Neural progenitor cell (in vitro differentiated cells): ENCODE measurements at places on chromosomes 11 and 22. TPM values are rescaled to one million over a fixed set of nuclear protein-coding genes. Genes with fewer than 3 reads are reported as not detected.

Gene BCO2
- 0.87 TPM in 1 of 2 replicates, not detected in the other for total RNA-seq

Gene CYB5R2
- 24.6 and 37.1 TPM in 2 replicates for total RNA-seq

Gene SLC25A17
- total RNA-seq: 27.1 and 31.7 TPM in 2 replicates

Gene BIRC3
- total RNA-seq: 0.09 TPM in 1 of 2 replicates, not detected in the other

DNA sequence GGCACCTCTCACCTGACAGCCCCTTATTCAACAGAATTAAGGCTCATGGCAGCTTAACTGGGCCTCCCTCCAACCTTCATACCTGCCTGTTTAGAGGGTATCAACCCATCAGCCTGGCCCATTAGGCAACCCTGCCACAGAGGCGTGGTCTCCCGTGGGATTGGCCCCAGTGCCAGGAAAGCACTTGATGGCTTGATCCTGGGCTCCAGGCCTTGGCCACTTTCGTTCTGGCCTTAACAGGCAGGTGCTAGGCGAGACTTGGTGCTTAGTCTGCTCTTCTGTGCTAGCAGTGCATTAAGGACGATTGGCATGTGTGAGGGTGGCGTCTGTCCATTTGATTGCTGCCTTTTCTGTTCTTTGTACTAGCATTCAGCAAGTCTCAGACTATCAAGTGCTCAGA lies 75.2 kb downstream of the CABIN1 start:
- H3K36me3 ChIP-seq: no peaks in the 10 kb centered on the region
- no peak for DNase-seq
- H3K27ac ChIP-seq: no peak overlapping the region
- no peaks in the 10 kb centered on the region for H3K27me3 ChIP-seq
- no peak overlapping the region for H3K4me3 ChIP-seq
- peaks cover 10% of the 10 kb centered on the region for H3K4me1 ChIP-seq

DNA sequence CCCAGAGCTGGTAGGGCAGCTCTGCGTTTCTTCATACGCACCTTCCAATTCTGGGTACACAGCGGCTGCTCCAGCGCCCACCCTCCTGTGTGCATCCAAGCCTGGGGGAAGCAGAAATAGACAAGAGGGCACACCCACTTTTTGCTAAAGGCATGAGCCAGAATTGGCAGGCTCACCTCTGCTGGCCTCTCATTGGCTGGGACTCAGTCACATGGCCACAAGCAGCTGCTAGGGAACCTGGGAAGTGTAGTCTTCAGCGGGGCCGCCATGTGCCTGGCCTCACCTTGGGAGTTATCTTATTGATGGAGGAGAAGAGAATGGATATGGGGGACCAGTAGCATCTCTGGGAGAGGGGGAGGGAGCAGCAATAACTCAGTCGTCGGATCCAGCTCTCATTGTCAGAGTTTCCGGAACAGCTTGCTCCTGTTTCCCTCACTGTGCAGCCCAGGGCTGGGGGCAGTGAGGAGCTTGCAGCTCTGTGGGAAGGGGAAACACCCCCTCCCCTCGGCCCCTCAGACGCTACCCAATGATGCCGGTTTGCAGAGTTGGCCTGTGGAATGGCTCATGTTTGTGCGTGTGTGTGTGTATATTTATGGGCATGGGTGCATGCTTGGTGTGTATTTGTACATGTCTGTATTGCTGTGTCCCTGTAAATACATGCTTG lies 11.8 kb upstream of the MIEF1 start:
- DNase-seq: peak; percentile 89
- H3K36me3 ChIP-seq: no peaks in the 10 kb centered on the region
- no peaks in the 10 kb centered on the region for H3K4me1 ChIP-seq
- no peak overlapping the region for H3K27ac ChIP-seq

GRCh38 chr11:11981364-11981763 lies 27.1 kb downstream of the DKK3 start:
- DNase-seq: no peak
- no peak overlapping the region for H3K27ac ChIP-seq
- no peak overlapping the region for H3K4me3 ChIP-seq
- H3K27me3 ChIP-seq: no peaks in the 10 kb centered on the region
- H3K4me1 ChIP-seq: peaks cover 11% of the 10 kb centered on the region

- no peak overlapping the region for H3K4me3 ChIP-seq
- H3K27me3 ChIP-seq: no peaks in the 10 kb centered on the region
- H3K4me1 ChIP-seq: no peaks in the 10 kb centered on the region
- H3K36me3 ChIP-seq: no peaks in the 10 kb centered on the region
- H3K27ac ChIP-seq: no peak overlapping the region
Measured at GRCh38 chr11:26193694-26194365, 138.1 kb upstream of the ANO3 start.

GRCh38 chr22:24181996-24182899 lies 961 bp downstream of the SUSD2 start:
- no peaks in the 10 kb centered on the region for H3K36me3 ChIP-seq
- no peak overlapping the region for H3K4me3 ChIP-seq
- H3K27me3 ChIP-seq: no peaks in the 10 kb centered on the region
- peaks cover 8% of the 10 kb centered on the region for H3K4me1 ChIP-seq

- H3K4me1 ChIP-seq: peaks cover 11% of the 10 kb centered on the region
- H3K27ac ChIP-seq: no peak overlapping the region
- DNase-seq: no peak
Measured at GRCh38 chr11:1260023-1260501, 37.2 kb downstream of the MUC5B start.

- no peak for DNase-seq
- H3K4me1 ChIP-seq: no peaks in the 10 kb centered on the region
- H3K27me3 ChIP-seq: no peaks in the 10 kb centered on the region
- H3K27ac ChIP-seq: no peak overlapping the region
- no peak overlapping the region for H3K4me3 ChIP-seq
- H3K36me3 ChIP-seq: no peaks in the 10 kb centered on the region
Measured at GRCh38 chr11:120089036-120090001, 48.6 kb downstream of the TRIM29 start.

- peaks cover 14% of the 10 kb centered on the region for H3K4me1 ChIP-seq
- peaks cover 37% of the 10 kb centered on the region for H3K27me3 ChIP-seq
- H3K27ac ChIP-seq: no peak overlapping the region
- DNase-seq: no peak
Measured at GRCh38 chr22:19520007-19520406, 4.2 kb downstream of the CLDN5 start.
